ENCODE measurements at places on chromosomes 6 and 20. TPM values are rescaled to one million over a fixed set of nuclear protein-coding genes. Genes with fewer than 3 reads are reported as not detected.
A peak's percentile ranks its signal among the peaks of the same experiment; 100 is the strongest.

PLAGL1 gene
- polyA plus RNA-seq = 88.9 TPM

- no peak for DNase-seq
Observed at GRCh38 chr20:21137078-21137477, 11.2 kb downstream of the KIZ start.

LY6G6C gene
- 0.39 TPM for polyA plus RNA-seq

GRCh38 chr20:58552366-58552934, 37.3 kb upstream of the APCDD1L start:
- no peak for DNase-seq

GRCh38 chr20:3919352-3919751, 30.2 kb downstream of the PANK2 start:
- no peak for DNase-seq

DNA sequence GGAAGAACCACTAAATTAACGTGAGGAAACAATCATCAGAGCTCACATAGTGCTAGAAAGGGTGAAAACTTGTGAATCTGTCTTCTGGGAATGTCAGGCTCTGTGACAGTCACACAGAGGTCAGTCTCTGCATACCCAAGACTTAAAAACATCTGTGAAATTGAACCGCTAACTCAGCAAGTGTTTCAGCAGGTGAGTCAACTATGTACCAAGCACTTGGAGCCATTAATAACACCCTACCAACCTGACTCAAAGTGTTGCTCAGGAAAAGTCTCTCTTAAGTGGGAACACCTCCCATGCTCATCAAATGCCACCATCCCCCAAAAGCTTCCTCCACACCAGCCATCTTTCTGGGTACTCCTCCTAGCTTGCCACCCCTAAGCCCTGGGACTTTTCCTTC, 92.3 kb upstream of the CARMIL1 start:
- no peak for DNase-seq

DNA sequence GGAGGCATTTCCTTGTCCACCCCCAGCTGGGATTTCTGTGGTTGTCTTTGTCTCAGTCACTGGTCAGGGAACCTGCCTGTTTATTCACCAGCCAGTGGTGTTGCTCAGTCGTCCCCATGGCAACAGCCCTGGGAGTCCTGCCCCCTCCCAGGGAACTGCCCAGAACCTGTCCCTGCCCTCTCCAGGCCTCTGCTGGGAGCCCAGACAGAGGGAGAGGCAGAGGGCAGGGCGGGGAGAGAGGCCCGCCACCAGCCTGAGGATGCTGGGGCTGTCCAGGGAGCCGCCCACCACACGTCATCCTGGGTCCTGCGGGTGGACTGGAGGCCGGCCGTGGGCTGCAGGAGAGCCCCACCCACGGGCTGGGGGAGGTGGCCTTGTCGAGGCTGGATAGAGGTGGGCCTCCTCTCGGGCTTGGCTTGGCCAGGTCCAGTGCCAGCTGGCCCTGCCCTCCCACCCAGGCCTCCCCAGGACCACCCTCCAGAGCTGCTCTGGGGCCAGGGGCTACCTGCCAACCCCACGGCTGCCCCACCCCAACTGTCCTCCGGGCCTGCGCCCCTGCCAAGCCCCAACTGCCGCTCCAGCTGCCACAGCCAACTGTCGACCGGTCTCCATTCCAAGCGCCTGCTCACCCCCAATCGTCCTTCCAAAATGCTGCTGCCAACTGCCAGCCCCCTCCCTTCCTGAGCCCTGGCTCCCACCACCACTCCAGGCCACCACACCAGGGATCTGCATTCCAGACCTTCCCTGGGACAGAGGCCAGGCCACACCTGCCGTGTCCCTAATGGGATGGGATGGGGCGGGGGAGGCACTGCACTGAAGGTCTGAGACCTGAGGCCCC, 4.2 kb upstream of the ZBTB46 start:
- peak; percentile 96 for DNase-seq

GRCh38 chr6:144364782-144365181, 79.6 kb downstream of the UTRN start:
- no peak for DNase-seq

SLC22A16 gene
- not detected for polyA plus RNA-seq

COL9A1 gene
- 2.3 TPM for polyA plus RNA-seq

DNA sequence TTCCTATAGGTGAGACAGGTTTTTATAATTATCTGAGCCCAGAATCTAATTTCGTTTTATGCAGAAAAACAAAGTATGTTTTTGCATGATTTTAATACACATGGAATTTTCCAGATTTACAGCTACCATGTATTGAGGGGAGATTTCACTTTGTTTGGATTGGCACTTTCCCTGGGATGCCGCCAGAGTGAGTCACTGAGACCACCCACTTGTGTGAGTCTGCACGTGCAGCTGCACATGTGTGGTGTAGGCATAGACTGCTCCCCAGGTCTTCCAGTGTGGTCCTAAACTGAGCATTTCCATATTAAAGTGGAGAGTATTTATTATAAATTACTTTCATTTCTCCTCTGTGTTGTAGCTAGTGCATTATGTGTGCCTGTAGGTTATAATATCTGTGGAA, 186.8 kb downstream of the UBE3D start:
- DNase-seq = peak; percentile 23

DNA sequence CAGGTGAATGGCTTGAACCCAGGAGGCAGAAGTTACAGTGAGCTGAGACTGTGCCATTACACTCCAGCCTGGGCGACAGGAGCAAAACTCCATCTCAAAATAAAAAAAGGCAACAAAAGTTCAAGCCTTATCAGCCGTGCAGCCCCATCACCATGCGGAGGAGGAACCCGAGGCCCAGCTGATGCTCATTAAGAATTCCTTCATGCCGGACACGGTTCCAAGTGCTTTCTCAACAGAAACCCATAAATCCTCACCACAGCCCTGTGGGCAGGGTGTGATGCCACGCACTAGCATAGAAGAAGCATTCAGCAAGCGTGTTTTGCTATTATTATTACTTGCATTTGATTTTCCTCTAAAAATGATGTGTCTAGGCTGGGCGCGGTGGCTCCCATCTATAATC, 56.3 kb downstream of the PREX1 start:
- DNase-seq = no peak

- no peak for DNase-seq
Observed at GRCh38 chr6:34056305-34057108, 89.4 kb downstream of the GRM4 start.

DNA sequence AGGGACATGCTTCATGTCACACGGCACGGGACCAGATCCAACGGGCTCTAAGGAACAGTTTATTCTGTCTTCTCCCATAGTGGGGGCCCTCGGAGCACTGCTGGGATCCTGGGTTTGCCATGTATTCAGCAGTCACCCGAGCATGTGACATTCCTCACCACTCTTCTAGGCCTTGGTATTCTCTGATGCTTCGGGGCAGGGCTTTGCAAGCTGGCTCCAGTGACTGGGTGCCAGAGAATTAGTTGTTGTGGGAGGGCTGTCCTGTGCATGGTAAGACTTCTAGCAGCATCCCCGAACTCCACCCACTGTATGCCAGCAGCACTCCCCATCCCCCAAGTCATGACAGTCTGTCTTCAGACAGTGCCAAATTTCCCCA, 5.4 kb downstream of the CCN5 start:
- DNase-seq = no peak

DNA sequence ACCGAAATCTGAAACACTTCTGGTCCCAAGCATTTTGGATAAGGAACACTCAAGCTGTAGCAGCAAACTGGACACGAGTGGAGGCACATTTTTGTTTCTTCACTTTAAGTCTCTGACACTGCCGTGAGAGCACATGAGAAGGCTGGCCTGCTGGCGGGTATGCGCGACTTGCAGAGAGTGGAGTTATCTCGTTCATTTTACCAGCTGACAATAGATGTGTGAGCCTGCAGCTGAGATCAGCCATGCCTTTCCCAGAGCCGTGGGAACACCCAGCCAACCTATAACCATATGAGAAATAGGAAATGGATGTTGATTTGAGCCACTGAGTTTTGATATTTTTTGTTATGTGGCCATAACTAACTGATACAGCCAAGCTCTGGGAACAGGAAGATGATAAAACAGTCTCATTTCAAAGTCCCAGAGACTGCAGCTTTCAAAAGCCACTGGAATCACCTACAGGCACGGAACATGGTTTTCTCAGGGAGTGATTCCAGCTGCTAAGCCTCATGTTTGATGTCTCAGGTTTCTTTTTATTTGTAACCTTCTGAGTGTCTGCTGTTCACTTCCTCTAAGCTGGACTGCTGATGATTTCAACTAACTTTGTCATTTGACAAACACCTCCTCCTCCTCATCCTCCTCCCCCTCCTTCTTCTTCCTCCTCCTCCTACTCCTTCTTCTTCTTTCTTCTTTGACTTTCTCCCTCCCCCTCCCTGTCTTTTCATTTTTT, 28.6 kb upstream of the LAMP5 start:
- no peak for DNase-seq

SEL1L2 gene
- polyA plus RNA-seq = not detected

DNA sequence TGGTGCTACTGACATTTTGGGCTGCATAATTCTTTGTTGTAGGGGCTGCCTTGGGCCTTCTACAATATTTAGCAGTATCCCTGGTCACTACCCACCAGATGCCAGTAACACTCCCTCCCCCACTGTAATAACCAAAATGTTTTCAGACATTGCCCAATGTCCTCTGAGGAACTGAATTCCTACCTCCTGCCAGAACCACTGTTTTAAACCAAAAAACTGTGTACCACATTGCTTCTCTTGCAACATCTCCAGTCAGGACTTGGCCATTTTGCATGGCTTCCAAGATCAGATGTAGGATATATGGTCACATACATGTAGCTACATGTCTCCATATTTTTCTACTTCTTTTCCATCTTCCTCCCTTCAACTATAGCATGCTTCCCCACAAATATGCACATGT, 97.4 kb upstream of the IFNGR1 start:
- no peak for DNase-seq

TEAD3 gene
- polyA plus RNA-seq = 35.9 TPM

C6orf89 gene
- 39.2 TPM for polyA plus RNA-seq

GRCh38 chr6:123467392-123467791, 169.4 kb downstream of the TRDN start:
- no peak for DNase-seq

MDFI gene
- polyA plus RNA-seq = 28.2 TPM

SMIM29 gene
- polyA plus RNA-seq = 33.8 TPM

DNA sequence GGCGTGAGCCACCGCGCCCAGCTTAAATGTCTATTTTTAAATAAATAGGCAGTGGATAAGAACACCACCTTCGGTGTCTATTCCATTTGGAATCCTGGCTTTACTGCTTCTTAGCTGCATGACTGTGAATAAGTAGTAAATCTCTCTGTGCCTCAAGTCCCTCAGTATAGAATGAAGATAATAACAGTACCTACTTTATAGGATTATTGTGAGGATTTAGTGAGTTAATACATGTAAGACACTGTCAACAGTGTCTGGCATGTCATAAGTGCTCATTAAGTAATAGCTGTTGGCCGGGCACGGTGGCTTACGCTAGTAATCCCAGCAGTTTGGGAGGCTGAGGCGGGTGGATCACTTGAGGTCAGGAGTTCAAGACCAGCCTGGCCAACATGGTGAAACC, 10.1 kb downstream of the TPX2 start:
- no peak for DNase-seq

PRR18 gene
- polyA plus RNA-seq = 1.5 TPM

- DNase-seq = no peak
Observed at GRCh38 chr6:77318256-77318655, 145.0 kb downstream of the HTR1B start.

DNA sequence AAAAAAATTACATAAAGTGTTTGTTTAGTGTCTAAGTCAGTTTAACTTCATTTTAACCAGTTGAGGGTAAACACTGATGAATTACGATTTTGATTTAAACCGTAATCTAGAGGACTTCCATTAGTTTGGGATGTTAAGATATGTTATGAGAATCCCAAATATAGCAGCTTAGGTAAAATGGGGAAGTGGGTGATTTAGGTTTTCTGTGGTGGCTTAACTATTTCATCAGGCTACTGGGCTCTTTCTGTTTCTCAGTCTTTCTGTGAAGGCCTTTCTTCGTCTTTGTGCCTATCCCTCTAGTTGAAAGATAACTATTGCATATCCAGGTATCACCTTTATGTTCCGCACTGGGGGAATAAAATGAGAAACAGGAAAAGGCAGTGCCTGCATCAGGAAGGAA, 27.9 kb downstream of the CENPW start:
- DNase-seq = no peak

- DNase-seq = no peak
Observed at GRCh38 chr6:160419488-160419887, 71.3 kb downstream of the SLC22A3 start.

DNA sequence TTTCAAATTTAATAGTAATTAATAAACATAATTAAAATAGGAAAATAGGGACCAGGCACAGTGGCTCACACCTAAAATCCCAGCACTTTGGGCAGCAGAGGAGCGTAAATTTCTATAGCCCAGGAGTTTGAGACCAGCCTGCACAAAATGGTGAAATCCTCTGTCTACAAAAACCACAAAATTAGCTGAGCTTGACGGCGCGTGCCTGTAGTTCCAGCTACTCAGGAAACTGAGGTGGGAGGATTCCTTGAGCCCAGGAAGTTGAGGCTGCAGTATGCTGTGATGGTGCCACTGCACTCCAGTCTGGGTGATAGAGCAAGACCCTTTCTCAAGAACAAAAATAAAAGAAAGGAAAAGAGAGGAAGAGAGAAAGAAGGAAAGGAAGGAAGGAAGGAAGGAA, 1387.0 kb upstream of the ADGRB3 start:
- DNase-seq = no peak

DNA sequence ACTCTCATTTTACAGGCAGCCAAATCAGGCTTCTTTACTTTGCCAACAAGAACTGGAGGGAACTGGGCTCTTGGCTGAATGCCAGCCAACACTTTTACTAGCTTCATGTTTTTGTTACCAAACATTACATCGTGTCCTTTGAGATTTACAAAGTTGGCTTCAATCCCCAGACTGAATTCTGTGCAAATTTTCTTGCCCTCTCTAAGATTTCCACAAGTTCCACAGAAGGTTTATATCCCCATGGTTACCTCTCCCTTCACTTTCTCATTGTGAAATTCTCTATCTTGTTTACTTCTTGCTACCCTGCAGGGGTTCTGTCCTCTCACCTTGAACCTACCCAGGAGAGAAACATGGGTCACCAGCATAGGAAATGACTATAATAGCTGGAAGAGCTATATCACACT, 37.6 kb upstream of the PLCB1 start:
- DNase-seq = peak; percentile 72

DNA sequence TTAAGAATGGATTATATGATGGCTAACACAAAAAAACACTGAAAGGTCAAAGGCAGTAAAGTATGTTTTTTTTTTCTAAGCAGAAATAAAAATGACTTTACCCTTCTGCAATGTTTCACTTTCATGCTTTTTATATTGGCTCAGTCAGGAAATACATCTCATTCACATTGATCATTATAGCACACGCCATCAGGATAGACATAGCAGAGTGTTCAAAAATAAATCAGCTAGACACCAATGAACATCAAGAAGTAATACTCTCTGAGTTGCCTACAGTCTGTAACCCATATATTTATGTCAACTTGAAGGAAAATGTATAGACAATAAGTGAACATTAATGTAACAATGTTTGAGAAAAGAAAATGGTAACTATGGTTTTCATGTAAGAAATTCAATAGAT, 535.2 kb upstream of the EPHA7 start:
- DNase-seq = no peak

- peak; percentile 68 for DNase-seq
Observed at GRCh38 chr6:170049641-170050561, 241.0 kb downstream of the DLL1 start.

- no peak for DNase-seq
Observed at GRCh38 chr6:32224696-32225095, 829 bp upstream of the NOTCH4 start.

AGER gene
- polyA plus RNA-seq = 21.2 TPM

GRCh38 chr6:2817903-2818443, 23.7 kb downstream of the SERPINB1 start:
- DNase-seq = no peak

- no peak for DNase-seq
Observed at GRCh38 chr6:14254505-14254904, 136.9 kb downstream of the CD83 start.

PSORS1C1 gene
- polyA plus RNA-seq = 3.9 TPM

VSX1 gene
- polyA plus RNA-seq = not detected

All from hepatocyte (in vitro differentiated cells).